ENCODE measurements at places on chromosomes 2 and 18. TPM values are rescaled to one million over a fixed set of nuclear protein-coding genes. Genes with fewer than 3 reads are reported as not detected.

Gene GPR75
- 5.4 TPM for total RNA-seq

Gene PARD3B
- 18.9 TPM for total RNA-seq

Gene UGT1A8
- 0.47 TPM for total RNA-seq

- no peak for DNase-seq
Measured at GRCh38 chr2:59206361-59206760, 965.2 kb upstream of the FANCL start.

- no peak for DNase-seq
Measured at GRCh38 chr2:9692456-9693195, 61.8 kb upstream of the YWHAQ start.
